GM23338 (cell line): ENCODE measurements at places on chromosomes 2 and 18.

GRCh38 chr2:33292981-33293595, 183.4 kb upstream of the RASGRP3 start:
- peak; percentile 2 for DNase-seq

DNA sequence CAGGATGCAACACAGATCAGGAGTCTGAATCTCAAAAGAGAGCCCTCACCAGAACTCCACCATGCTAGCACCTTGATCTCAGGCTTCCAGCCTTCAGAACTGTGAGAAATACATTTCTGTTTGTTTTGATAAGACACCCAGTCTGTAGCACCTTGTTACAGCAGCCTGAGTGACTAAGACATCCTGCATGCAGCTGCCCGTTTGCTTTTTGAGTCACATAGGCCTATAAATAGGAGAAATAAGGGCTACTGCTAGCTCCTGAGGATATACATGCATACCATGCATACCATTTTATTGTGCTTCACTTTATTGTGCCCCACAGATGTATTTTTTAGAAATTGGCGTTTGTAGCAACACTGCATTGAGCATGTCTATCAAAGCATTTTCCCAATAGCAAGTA, 337.8 kb downstream of the CDH2 start:
- DNase-seq: no peak

DNA sequence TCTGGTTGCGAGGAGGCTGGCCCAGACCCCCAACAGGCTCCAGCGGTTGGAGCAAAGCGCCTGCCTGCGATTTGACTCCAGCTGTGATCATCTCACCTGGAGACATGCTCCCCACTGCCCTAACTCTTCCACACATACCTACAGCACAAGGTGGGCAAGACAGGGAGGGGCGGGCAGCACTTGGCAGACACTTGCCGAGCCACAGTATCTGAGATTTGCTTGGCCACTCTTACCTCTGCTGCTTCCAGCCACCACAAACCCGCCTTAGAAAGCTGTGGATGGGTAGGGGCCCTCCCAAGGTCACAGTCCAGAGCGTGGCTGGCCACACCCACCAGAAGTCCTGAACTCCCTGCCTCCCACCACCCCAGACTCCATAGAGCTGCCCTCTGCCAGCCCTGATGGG, 8.2 kb downstream of the CYP26B1 start:
- DNase-seq: no peak

DNA sequence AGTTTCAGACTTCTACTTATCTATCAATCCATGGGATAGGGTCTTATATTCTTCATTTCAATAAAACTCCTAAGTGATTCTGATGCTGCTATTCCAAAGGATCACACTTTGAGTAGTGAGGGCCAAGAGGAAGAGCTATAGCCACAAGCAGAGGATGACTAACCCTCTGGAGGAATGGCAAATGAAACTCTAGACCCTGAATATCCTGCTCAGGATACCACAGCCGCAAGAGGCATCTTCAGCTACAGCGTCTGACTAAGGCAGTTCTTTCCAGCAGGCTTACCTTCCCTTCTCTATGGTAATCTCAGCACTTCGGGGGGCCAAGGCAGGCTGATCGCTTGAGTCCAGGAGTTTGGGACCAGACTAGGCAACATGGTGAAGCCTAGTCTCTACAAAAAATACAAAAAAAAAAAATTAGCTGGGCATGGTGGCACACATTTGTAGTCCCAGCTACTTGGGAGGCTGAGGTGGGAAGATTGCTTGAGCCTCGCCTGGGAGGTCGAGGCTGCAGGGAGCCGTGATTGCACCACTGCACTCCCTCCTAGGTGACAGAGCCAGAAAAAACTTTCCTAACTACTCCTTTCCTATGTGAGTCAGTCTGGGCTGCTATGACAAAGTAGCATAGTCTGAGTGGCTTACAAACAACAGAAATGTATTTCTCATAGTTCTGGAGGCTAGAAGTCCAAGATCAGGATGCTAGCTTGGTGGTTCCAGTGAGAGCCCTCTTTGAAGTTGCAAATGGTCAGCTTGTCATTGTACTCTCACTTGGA, 371.9 kb downstream of the IRS1 start:
- no peak for DNase-seq

DNA sequence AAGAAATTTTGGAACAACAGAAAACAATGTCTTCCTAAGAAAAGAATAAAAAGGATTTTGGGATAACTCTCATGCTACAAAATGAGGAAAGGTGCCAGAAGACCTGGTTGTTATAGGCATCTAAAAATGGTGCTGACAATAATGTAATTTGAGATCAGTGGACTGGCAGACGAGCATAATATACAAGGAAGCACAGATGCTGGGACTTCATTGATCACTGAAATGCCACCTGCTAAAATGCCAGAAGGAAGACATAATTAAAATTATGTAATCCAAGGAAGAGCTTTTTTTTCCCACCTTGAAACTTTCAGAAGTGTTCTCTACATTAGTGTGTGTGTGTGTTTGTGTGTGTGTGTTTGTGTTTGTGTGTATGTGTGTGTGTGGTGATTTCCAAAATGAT, 535.9 kb downstream of the XIRP2 start:
- no peak for DNase-seq

GRCh38 chr18:42614619-42615293, 500.7 kb downstream of the RIT2 start:
- no peak for DNase-seq

- DNase-seq: no peak
Observed at GRCh38 chr2:29936020-29936419, 14.6 kb upstream of the ALK start.

DNA sequence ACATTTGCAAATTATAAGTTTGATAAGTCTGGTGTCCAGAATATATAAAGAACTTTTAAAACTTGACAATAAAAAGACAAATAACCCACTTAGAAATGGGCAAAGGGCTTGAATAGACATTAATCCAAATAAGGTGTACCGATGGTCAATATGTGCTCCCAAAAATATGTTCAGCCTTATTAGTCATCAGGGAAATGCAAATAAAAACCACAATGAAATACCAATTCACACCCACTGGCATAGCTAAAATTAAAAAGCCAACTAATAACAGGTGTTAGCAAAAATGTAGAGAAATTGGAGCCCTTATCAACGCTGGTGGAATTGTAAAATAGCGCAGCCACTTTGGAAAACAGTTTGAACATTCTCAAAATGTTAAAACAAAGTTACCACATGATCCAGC, 79.0 kb upstream of the SCG2 start:
- DNase-seq: no peak

- DNase-seq: peak; percentile 79
Observed at GRCh38 chr2:158967731-158968395, 577 bp upstream of the TANC1 start.

DNA sequence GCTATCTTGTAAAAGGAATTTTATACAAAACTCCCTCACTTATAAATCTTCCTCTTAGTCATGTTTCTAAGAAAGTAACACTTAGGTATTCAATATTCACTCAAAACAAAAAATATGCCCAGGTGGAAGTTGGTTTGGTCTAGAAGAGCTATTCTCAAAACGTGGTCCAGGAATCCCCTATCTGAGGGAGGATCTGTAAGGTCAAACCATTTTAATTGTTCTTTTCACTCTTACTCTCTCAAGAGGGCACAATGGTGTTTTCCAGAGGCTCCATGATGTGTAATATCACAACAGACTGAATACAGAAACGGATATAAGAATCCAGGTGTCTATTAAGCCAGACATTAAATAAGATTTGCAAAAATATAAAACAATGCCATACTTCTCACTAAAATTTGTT, 9.9 kb downstream of the MOB1A start:
- DNase-seq: no peak

GRCh38 chr18:11909061-11909455, 941 bp upstream of the MPPE1 start:
- DNase-seq: no peak

DNA sequence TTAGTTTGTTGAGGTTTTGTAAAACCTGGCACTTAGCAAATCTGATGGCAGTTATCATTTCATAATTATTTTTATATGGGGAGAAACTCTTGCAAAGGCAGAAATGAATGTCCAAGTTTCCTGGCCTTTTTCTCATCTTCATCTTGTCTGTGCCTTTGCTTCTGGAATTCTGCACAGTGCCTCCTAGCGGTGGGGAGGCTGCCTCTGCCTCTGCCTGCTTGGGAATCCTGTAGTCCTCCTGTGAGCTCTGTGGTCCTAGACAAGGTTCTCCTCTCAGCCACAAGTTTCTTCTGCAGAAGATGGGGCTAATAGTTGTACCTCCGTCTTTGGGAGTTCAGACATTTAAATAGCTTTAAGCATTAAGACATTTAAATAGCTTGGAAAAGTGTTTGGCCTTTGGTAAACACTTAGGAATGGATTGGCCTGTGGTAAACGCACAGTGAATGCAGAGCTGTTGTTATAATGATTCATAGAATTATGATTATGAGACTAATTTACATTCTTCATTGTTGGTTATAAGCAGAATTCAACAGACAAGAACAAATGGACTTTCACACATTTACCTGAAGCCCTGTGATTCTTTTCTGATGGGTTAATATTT, 101.2 kb downstream of the ZNF236 start:
- DNase-seq: peak; percentile 79
